ENCODE measurements at places on chromosomes 3 and 15. TPM values are rescaled to one million over a fixed set of nuclear protein-coding genes. Genes with fewer than 3 reads are reported as not detected.

Gene MFGE8
- total RNA-seq: 429 TPM

Gene GPR176
- 13.5 TPM for total RNA-seq

Gene TERC
- 110 TPM for total RNA-seq

Gene ERC2
- 0.84 TPM for total RNA-seq

Gene AP2M1
- total RNA-seq: 198 TPM

All from tibial nerve (tissue), 4 donors.